ENCODE measurements at places on chromosomes 5 and 9. TPM values are rescaled to one million over a fixed set of nuclear protein-coding genes. Genes with fewer than 3 reads are reported as not detected.

PCDHB15 gene
- 0.38 TPM for total RNA-seq

NPR3 gene
- 102 TPM for total RNA-seq

MORN5 gene
- not detected for total RNA-seq

CD72 gene
- total RNA-seq, result 0.19 TPM

LMX1B gene
- under 0.01 TPM for total RNA-seq

GEMIN5 gene
- total RNA-seq, result 28.4 TPM

FOXD4L4 gene
- total RNA-seq, result under 0.01 TPM

All from regular cardiac myocyte (primary cell).